ENCODE measurements at places on chromosomes 5 and 9.

- DNase-seq: no peak
Measured at GRCh38 chr9:31335529-31336234, 1048.8 kb upstream of the ACO1 start.

DNA sequence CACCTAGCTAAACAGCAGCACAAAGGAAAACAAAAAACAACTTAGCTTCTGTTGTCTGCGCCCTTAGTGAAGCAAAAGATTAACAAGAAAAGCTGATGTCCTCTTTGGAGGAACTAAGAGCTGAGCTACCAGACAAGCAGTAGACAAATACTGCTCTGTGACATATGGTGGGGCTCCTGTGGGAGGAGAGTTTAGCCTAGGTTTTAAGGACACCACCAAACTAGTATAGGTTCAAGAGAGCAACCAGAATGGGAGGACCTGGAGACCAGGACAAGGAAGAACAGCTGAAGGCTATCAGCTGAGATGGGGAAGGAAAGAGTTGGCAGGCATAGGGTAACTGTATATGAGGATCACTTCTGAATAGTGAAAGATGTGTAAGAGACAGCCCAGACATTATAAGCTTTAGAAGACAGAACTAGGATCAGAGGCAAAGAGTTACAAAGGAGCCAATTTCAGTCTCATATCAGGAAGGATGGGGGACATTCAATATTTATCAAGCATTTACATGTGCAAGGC, 27.2 kb downstream of the FBXW2 start:
- no peak for DNase-seq

GRCh38 chr5:54764102-54765090, 221.0 kb downstream of the ESM1 start:
- DNase-seq: no peak

- no peak for DNase-seq
Measured at GRCh38 chr5:41279040-41279439, 65.7 kb upstream of the C6 start.

DNA sequence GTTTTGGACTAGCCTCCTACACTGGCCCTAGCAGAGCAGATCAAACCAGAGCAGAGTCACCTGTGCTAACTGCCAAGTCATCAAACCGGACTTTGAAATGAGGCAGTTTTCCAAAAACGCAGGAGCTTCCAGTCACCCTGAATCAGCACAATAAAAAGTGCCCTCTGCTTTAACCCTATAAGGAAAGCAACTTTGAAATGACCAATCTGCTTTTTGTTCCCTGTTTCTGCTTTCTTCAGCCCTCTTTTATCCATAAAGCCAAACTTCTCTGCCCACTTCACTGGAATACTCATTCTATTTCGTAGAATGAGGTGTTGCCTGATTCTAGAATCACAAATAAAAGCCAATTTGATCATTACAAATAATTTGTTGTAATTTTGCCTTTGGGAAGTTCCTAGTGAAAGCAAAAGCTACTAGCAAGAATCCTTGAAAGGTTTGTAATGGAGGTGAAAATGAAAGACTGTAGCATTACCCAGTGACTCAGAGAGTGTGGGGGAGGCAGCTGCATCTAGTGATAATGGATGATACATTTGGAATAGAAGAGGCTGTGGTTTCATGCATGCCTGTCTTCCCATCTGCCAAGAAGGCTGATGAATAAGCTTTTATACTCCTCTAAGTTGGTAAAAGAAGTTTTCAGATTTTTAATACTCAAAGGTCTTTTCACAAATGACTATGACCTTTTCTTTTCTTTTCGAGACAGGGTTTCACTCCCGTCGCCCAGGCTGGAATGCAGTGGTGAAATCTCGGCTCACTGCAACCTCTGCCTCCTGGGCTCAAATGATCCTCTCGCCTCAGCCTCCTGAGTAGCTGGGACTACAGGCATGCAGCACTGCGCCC, 14.9 kb downstream of the SPAAR start:
- DNase-seq: no peak

GRCh38 chr9:90343366-90343765, 299.3 kb downstream of the DIRAS2 start:
- no peak for DNase-seq

DNA sequence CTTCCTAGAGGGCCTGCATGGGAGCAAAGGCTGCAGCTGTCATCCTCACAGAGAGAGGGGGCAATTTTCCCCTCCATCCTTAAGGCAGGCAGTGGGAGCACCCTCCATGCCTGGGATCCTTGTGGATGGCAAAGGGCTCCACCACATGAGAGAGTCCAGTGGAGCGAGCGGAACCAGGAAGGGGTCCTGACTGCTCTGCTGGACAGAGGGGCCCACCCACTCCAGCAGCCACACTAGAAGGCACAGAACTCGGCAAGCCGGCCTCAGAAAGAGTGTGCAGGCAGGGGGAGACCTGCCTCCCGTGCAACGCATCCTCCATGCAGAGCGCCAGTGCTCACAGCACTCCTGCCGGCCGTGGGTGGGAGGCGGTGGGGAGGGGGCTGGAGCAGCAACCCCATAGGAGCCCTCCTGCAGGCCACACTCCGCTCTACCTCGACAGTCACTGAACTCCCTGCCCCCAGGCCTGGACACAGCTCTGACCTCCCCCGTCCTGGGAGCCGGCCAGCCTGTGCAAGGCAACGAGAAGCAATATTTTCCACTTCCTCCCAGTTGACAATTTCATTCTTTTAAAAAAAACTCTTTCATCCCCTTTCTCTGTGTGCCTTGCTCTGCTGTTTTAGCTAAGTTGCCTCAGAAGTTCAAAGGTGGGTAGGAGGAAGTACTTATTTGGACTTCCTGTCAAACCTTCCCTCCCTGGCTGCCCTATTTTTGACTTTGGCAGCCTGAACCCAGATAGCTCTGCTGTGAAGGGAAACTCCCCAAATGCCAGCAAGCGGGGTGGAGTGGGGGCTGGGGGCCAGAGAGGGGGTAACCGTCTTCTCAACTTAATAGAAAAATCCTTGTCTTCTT, 5.3 kb upstream of the LCP2 start:
- peak; percentile 51 for DNase-seq

- no peak for DNase-seq
Measured at GRCh38 chr9:125631391-125632085, 75.5 kb downstream of the MAPKAP1 start.

DNA sequence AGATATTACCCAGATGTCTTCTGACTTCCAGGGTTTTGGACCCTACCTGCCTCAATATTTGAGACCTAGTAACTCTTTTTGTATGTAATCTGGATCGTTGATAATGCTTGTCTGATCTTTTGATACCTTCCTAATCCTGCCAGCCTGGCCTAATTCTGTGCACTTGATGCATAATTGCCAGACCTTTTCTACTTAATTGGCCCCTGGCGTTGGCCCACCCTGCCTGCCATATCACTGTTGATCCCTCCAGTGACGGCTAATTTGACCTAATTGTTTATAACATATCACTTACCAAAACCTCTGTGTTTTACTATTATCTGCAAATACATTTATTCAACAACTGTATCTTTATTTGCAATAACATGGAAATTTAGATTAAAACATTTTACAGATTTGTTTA, 49.0 kb downstream of the SLC44A1 start:
- no peak for DNase-seq

GRCh38 chr9:127735530-127736185, 564 bp upstream of the TOR2A start:
- DNase-seq: no peak

DNA sequence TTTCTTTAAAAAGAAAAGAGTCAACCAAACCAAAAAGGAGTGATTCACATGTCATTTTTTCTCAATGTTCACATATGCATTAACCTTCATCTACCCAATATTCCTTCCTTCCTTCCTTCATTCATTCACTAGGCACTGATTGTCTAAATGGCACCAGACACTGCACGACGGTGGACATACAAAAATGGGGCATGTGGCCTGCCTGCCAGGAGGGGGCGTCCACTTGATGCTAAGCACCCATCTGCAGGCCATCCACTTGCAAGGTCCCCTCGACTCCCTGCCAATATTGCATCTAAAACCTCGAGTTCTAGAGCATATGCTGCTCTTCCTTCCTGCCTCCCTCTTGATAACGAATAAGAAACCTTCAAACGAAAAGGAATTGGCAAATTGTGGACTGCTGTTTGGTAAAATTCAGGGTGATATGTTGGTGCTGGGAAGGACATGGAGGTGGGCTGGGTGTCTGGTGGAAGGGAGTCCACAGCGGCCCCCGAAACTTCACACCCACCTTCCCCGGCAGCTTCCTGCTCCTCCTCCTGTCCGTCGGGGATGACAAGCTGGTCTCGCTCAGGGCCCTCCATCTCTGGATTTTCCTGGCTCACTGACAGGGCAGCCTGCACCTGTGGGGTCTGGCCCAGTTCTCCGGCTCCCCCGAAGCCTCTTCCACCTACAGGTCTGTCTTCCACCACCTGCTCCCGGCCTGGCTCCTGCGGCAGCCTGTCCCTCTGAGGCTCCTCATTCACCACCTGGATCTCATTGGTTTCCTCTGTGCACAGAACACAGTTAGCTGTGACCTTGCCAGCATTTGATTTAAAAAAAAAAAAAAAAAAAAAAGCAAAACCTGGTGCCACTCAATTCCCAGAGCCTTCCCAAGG, 64.3 kb downstream of the GOLM1 start:
- no peak for DNase-seq

DNA sequence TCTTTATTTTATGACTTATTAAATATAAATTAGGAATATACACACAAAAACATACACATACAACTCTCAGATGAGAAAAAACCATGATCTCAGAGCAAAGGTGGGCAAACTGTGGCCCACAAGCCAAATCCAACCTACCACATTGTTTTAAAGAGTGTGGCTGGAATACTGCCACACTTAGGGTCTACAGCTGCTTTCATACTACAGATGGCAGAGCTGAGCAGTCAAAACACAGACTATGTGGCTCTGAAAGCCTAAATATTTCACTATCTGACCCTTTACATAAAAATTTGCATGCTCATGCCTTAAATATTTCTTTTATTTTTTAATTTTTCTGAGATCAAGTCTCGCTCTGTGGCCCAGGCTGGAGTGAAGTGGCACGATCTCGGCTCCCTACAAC, 28.3 kb downstream of the LEAP2 start:
- DNase-seq: no peak

- DNase-seq: no peak
Measured at GRCh38 chr9:6692881-6693361, 47.4 kb upstream of the GLDC start.

Measured in stimulated activated CD8-positive, alpha-beta memory T cell treated with anti-CD3 and anti-CD28 coated beads, Interleukin-2, amount 100 ng/mL, for 1 hour (primary cell).